NCI-H345 (cell line): ENCODE measurements at places on chromosomes 3 and 15.
A peak's percentile ranks its signal among the peaks of the same experiment; 100 is the strongest.

GRCh38 chr3:128438488-128439072, 28.1 kb downstream of the DNAJB8 start:
- no peak for DNase-seq

DNA sequence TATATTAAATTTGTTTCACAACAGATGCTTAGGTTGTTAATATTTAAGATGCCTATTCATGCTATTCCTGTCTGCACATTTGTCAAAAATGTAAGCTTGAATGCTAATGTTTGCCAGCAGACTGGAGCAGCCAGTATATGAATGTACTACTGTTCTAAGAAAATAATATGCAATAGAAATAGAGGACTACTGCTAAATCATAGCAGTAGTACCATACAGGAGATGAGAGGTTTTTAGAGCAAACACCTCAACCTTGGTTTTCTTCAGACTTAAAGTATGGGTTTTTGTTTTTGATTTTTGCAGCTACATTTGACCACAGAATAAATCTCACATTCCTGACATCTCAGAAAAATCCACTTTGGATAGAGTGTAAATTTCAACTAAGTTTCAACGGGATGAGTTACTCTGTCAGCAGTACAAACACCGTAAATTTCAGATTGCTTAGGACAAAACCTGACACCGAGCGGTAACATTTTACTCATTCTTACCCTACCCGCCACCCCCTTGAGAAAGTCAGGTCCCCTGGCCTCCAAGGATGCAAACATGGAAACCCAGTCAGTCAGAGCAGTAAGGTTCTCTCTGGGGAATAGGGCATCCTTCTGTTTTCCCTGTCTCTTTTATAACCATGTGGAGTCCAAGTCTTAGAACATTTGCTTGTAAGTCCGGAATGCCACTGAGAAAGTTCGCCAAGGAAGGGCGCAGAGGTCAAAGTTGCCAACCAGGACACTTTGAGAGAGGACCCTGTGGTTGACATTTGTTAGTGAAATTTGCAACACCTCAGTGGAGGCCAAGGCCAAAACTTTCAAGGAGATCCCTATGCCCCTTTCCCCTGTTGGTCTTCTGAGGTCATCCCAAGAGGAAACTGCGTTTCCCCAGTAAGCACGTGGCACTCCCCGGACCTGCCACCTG, 17.9 kb upstream of the SATB1 start:
- DNase-seq, result no peak

- no peak for DNase-seq
Observed at GRCh38 chr3:157093096-157093495, 66.9 kb downstream of the CCNL1 start.

DNA sequence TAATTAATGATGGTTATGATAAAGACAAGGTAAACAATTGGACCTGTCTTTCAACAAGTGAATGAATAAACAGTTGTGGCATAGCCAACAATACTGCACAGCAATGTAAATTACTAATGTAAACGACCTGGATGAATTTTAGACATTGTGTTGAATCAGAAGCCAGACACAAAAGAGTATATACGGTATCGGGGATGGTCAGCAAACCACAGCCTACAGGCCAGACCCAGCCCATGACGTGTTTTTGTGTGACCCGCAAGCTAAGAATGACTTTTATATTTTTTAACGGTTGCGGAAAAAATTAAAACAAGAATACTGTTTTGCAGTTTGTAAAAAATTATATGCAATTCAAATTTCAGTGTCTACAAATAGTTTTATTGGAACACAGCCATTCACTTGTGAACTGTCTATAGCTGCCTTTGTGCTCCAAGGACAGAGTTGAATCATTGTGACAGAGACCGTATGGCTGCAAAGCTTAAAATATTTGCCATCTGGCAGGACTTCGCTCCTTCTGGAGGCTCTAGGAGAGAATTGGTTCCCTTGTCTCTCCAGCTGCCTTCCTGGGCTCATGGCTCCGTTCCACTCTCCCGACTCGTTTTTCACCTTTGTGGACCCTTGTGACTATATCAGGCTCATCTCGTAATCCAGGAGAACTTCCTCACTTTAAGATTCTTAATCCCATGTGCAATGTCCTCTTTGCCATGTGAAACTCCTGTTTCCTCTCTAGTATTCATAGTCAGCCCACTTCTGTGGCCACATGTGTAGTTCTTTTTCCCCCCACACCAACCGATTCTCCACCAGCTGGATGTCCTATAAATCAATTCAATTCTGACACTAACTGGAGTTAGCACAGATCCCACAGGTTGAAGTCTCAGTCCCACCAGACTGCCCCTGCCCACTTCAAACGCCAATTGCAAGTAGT, 72.7 kb downstream of the CMTM8 start:
- no peak for DNase-seq

GRCh38 chr3:41411065-41411464, 211.8 kb downstream of the CTNNB1 start:
- DNase-seq, result no peak

DNA sequence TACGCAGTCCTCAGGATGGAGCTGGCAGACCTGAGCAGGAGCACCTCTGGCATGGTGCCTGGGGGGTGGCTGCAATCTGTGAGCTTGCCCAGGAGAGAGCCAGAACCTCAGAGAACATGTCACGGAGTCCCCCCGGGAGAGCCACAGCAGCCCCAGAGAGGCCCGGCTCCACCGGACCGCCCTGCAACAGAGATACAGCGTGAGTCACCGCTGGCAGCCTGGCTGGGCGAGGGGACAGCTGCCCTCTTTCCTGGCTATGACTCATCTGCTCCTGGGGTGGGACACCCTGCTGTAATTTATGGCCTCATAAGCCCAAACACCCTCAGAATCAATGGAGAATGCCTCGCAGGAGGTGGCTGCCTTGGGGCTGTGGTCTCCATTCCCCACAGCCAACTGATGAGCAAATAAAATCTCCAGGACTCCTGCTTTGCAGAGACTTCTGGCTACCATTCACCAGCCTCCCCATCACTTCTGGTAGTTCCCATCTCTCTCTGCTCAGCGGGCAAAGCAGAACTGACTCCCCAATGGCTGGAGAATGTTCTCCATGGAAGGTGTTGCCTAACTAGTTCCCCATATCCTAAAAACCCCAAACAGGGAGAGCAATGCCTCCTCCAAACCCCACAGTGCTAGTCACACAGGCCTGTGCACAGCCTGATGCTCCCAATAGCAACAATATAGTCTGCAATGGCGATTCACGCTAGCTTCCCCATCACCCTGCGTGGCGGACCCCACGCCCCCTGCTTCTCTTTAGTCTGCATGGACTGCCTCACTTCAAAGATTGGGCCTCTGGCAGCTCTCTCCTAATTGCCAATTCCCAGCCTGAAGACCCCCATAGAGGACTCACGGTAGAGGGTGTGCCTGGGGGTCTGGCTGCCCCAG, 21.6 kb downstream of the ACSBG1 start:
- DNase-seq, result peak; percentile 69

GRCh38 chr3:58665405-58665804, 1.2 kb downstream of the FAM3D start:
- DNase-seq, result no peak

DNA sequence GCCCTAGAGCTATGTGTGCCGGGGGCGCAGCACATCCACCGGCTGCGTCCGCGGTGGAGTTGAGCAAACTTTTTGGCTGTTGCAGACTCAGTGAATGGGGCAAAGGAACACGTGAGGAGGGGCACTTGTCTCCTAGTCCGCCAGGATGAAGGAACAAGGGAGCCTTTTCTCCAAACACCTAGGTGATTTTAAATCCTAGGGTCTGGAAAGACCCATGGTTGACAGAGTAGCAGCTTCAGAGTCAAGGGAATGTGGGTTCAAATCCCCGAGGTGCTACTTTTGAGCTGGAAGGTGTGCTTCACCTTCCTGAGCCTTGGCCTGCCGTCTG, 648 bp downstream of the ACAN start:
- DNase-seq, result no peak

- no peak for DNase-seq
Observed at GRCh38 chr15:41483115-41483514, 10.6 kb upstream of the ITPKA start.

GRCh38 chr3:175304404-175304803, 445.3 kb downstream of the NAALADL2 start:
- DNase-seq, result no peak

- DNase-seq, result no peak
Observed at GRCh38 chr15:69505956-69506556, 53.4 kb downstream of the RPLP1 start.

DNA sequence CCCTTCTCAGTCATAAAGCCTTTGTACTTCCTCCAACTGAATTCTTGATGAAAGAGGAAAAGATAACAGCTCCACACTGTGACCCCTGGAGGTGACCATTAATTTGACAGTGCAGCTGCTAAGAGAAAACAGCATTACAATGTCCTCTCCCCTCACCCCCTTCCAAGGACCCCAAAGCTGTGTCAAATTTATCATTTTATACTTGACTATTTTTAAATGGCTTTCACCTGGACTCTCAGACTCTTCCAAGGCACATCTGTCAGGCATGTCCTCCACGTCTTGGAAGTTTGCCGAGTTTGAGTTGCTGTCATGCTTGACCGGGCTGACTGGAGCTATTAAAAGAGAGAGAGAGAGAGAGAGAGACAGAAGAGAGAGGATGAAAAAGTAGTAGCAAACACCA, 236.5 kb downstream of the WDR72 start:
- peak; percentile 50 for DNase-seq

GRCh38 chr3:107216711-107217110, 160.5 kb upstream of the CCDC54 start:
- no peak for DNase-seq

DNA sequence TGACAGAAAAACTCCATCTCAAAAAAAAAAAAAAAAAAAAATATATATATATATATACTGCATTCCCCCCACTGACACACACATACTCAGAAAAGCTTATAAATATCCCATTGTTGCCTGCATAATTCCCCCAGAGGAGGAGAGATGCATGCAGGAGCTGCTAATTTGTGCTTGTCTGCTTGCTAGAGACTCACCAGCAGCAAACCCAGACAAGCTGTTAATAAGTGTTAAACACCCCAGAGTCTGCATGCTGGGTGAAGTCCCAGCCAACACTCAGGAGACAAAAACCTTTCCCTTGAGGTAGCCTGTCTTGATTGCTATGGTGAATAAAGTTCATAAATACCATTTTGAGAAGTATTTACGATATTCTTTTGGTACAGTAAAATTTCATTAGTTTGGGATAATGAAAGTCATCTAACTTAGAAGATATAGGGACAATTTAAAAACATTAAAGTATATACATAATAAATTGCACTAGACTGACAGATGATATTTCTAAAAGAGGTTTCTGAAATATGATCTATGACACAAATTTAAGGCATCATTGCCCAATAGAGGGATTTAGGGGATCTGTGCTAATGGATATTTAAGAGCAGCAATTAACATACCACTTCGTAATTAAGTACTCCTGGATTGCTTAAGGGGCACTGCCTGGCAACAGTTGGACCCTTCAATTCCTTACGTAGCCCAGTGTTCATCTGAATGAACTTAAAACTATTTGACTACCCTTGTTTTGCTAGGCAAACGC, 400.0 kb upstream of the C2CD4B start:
- no peak for DNase-seq

DNA sequence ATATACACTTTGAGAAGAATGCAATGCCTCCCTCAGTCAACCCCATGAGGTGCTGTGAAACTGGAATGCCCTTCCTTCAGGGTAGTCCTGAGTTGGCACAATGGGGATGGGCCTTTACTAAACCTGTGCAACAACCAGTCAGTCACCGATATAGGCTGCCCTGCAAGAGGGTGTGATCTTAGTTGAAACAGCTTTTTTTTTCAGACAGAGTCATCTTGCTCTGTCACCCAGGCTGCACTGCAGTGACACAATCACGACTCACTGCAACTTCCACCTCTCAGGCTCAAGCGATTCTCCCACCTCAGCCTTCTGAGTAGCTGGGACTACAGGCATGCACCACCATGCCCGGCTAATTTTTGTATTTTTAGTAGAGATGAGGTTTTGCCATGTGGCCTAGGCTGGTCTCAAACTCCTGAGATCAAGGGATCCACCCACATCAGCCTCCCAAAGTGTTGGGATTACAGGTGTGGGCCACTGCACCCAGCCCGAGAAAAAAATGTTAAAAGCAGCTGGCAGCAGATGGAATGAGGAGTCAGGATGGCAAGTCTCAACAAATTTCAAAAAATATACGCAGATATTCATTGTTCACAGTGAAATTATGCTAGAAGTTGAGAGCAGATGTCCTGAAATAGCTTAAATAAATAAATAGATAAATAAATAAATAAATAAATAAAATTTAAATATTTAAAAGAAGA, 31.8 kb downstream of the MYO5A start:
- no peak for DNase-seq

GRCh38 chr15:98164986-98165385, 204.5 kb downstream of the ARRDC4 start:
- no peak for DNase-seq

- DNase-seq, result no peak
Observed at GRCh38 chr15:67762610-67763368, 62.5 kb upstream of the SKOR1 start.

DNA sequence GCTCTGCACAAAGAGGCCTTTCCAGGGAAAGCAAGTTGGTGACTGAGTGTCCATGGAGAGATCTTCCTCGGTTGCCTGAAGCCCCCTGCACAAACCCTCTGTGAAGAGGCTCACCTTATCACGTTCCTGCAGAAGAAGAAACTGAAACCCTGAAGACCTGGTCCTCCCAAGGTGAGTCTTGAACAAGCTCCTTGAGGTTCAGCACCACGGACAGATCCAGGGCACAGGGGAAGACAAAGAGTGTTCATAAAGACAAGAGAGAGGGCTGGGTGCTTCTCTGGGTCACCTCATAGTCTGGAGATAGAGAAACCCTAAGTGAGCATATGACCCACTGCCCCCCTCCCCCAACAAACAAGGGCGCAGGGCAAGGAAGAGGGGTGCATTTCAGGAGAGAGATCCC, 21.7 kb upstream of the TBC1D21 start:
- DNase-seq, result no peak

DNA sequence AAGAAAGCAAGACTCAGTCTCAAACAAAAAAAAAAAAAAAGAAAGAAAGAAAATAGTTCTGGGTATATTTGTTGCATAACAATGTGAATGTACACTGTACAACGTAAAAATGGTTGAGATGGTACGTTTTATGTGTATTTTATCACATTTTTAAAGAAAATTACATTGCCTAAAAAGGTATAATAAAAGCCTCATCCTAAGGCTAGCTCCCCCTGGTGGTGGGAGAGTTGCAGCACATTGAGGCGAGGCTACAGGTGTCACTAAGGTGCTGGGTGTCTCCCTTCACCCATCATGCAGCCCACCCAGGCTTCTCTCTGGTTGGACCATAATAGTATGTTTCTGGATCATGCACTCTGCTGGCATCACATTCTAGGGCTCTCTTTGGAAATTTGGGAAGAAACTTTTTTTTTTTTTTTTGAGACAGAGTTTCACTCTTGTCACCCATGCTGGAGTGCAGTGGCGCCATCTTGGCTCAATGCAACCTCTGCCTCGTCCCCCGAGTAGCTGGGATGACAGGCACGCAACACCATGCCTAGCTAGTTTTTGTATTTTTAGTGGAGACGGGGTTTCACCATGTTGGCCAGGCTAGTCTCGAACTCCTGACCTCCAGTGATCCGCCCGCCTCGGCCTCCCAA, 12.4 kb upstream of the RAB11A start:
- peak; percentile 50 for DNase-seq
